ENCODE measurements at places on chromosomes 12 and 14.

DNA sequence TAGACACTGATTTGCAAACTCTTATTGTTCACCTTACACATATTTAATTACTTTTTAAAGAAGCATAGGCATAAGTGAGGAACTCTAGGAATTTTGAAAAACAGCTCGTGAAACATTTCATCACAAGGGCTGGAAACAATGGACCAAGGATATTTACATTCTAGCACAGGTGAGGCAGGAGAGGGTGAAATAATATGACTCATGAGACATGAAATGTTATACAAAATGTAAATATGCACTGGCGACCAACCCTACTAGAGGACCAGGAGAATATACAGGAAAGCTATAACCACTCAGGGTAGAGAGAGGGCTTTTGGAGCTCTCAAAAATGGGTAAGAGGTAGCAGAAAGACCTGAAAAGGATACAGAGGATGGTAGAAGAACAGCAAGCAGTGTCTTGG lies 115.3 kb downstream of the PTGER2 start:
- no peak for DNase-seq

DNA sequence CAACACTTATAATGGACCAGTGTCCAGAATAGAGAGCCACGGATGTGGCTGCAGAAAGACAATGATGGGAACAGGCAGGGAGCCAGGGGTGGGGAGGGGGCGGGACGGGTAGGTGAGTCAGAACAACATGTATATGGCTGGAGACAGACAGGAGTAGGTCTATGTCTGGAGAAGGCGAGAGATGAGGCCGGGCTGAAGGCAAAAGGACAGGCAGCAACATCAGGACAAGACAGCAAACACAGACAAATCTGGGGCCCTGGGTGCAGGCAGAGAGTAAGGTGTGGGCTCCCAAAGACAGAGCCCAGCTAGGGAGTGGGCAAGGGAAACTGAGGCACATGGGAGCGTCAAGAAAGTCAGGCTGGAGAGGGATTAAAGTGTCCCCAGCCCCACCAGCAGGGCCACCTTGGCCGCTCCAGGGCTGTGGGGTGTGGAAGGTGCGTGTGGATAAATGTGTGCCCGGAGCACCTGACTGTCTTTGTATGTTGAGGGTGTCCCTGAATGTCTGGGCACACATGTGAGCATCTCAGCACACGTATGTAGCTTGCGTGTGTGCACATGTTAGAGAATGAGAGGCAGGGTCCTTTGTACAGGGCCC lies 44.1 kb downstream of the FAM222A start:
- no peak for DNase-seq

DNA sequence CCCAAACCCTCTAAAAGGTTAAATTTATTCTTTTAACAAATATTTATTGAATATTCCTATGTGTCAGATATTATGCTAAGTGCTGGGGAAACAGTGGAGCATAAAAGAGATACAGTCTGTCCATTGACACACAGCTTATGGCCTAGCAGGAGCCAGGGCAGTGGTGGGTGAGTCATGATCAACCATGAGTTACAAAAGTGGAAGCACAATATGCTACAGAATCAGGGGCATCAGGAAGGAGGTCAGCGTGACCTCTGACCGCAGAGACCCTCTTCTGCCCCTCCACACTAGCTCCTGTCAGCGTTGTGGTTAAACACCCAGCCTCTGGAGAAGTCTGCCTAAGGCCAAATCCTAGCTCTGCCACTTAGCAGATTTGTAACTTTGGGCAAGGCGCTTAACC lies 4.7 kb upstream of the PPP1R1A start:
- no peak for DNase-seq

DNA sequence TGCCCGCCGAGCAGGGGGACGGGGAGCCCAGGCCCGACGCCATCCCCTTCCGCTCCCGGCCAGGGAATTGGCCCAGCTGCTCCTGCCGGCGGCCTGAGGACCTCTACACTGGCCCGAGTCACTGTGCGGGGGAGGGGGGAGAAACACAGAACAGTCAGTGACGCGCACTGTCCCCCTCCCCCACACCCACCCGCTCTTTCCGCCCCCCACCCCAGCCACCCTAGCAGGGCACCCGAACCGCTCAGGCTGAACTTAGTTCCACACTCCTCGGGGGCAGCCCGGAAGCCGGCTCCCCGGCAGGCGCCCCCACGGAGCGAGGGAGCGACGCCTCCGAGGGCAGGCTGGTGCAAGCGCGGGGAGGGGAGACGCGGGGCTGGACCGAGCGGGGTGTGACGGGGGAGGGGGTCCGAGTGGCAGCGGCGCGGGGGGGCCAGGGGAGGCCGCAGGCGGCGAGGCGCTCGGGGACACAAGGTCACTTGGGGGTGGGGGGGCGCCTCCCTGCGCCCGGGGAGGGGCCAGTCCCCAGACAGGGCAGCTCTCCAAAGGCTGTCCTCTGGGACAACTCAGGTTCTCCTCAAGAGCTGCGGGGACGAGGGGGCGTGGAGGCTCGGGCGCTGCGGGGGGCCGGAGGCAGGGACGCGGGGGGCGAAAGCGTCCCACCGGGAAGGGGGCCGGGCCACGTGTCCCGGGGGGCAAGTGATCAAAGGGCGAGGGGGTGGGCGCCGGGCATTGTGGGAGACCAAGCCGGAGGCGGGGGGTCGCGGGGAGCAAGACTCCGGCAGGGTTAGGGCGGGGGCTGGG lies 648 bp downstream of the CHD4 start:
- DNase-seq, result peak; percentile 4

- DNase-seq, result no peak
Measured at GRCh38 chr14:96187216-96188031, 17.2 kb upstream of the BDKRB2 start.

GRCh38 chr14:37988472-37988871 lies 219.2 kb upstream of the SSTR1 start:
- no peak for DNase-seq

DNA sequence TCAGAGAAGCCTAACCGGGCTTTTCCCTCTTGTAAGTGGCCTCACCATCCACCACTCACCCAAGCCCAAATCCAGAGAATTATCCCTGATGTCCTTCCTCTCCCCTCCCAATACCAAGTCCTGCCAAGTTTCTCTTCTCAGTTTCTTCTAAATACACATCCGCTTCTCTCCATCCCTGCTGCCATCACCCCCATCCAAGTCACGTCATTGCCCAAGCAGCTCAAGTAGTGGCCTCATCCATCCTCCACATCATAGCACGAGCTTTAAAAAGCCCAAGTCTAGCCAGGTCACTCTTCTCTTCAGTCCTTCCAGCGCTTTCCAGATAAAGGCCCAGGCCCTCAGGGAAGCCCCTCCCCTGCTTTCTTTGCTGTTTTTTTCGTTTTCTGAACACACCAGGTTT lies 25.4 kb downstream of the IL31 start:
- DNase-seq, result no peak

DNA sequence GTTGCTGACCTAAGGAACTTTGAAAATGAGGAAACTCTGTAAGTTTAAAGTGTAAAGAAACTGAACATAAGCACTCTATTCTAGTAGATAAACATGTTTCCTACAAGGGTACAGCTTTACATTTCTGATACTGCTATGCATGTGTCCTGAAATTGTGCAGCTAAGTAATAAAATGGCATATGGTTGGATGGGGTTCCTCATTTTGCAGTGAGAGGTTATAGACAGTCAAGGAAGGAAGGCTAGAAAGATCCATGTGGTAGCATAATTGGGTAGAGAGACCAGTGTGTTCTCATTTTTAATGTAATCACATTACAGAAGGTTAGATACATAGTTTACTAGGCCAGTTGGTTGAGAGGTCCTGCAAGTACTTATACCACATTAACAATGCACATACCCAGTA lies 477.0 kb downstream of the TMEM121 start:
- no peak for DNase-seq

- DNase-seq, result no peak
Measured at GRCh38 chr12:58361056-58361455, 419.7 kb downstream of the ATP23 start.

DNA sequence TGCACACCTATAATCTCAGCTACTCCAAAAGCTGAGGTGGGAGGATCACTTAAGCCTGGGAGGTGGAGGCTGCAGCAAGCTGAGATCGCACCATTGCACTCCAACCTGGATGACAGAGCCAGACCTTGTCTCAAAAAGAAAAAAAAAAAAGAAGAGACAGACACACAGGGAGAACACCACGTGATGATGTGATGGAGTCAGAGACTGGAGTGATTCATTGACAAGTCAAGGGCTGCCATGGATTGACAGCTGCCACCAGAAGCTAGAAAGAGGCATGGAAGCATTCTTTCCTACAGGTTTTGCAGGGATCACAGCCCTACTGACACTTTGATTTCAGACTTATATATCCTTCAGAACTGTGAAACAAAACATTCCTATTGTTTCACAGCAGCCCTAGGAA lies 3.5 kb upstream of the HCFC2 start:
- no peak for DNase-seq

DNA sequence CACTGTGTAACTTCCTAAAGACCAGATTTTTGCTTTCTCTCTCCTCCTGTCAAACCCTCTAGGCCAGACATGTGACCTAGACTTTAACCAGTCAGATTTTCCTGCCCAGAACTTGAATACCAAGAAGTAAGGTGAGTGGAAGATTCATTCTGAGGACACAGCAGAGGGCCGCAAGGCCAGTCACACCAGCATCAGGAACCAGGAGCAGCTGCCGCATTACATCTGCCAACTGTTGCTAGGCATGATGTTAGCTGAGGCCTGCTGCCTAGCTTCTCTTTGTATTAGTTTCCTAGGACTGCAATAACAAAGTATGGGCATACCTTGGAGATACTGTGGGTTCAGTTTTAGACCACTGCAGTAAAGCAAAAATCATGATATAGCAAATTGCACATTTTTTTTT lies 101.9 kb upstream of the BMP4 start:
- no peak for DNase-seq

DNA sequence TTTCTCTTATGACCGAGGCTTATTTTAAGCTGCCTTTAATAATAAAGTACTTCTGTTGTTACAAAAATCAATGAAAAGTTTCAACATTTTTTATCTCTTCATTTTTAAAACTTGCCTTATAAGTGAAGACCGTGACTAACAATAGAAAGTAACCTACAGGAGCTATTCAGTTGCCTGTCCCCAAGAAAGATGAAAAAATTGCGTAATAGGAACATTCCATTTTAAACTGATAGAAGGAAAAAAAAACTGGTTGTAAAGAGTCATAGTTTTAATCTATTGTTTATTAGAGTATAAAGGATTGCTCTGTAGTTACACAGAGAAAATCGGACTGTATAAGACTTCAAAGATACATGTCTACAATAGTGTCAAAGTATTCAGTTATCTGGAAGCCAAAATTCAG lies 83.3 kb downstream of the DAAM1 start:
- no peak for DNase-seq

DNA sequence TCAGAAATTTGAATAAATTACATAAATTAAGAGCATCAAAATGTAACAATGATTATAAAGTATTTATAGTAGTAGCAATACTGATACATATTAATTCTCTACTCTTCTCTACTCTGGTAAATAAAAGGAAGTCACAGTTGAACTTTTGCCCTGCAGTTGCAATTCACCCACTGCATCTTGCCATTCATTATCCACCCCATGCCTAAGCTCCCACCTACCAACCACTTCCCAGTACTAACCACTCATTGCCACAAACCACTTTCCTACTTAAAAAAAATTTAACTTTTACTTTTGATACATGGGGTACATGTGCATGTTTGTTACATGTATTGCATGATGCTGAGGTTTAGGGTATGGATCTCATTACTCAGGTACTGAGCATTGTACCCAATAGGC lies 174.0 kb downstream of the RASSF9 start:
- DNase-seq, result no peak

DNA sequence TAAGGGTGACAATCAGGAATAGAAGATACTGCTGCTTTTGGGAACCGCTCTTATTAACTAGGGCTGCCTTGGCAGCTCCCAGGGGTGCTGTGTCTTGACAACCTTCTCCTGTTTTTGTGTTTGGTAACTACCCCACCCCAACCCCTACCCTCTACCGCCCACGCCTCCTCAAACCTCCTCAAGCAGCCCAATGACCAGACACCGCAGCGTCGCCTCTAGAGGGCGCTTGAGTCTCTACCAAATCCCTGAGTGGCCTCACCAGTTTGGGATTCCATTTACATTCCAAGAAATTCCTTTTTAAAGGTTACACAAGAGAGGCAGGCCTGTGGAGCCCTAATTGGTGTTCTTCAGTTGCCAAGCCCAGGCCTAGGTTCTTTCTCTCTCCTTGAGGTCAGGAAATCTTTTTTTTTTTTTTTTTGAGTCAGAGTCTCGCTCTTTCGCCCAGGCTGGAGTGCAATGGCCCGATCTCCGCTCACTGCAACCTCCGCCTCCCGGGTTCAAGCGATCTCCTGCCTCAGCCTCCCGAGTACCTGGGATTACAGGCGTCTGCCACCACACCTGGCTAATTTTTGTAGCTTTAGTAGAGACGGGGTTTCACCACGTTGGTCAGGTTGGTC lies 72.4 kb upstream of the USP44 start:
- no peak for DNase-seq

GRCh38 chr14:65627315-65627714 lies 214.8 kb downstream of the FUT8 start:
- no peak for DNase-seq

DNA sequence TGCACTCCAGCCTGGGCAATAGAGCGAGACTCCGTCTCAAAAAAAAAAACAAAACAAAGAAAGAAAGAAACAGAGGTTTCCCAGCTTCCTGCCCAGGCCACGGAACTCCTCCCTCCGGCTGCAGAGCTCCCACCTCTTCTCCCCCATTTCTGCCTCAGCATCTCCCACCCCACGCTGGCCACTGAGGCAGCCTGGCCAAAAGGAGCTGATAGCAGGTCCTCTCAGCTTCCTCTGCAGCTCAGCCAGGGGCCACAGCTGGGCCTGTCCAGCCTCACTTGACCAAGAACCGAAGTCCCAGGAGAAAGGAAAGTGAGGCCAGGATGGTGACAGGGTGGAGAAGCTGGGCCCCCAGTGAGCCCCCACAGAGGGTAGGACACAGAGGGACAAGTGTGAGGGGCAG lies 33.4 kb upstream of the CD9 start:
- no peak for DNase-seq

- no peak for DNase-seq
Measured at GRCh38 chr12:113260127-113260526, 38.9 kb downstream of the TPCN1 start.

GRCh38 chr14:64550621-64551333 lies 1.0 kb downstream of the PPP1R36 start:
- no peak for DNase-seq

GRCh38 chr14:104130974-104131651 lies 7.3 kb upstream of the KIF26A start:
- no peak for DNase-seq

DNA sequence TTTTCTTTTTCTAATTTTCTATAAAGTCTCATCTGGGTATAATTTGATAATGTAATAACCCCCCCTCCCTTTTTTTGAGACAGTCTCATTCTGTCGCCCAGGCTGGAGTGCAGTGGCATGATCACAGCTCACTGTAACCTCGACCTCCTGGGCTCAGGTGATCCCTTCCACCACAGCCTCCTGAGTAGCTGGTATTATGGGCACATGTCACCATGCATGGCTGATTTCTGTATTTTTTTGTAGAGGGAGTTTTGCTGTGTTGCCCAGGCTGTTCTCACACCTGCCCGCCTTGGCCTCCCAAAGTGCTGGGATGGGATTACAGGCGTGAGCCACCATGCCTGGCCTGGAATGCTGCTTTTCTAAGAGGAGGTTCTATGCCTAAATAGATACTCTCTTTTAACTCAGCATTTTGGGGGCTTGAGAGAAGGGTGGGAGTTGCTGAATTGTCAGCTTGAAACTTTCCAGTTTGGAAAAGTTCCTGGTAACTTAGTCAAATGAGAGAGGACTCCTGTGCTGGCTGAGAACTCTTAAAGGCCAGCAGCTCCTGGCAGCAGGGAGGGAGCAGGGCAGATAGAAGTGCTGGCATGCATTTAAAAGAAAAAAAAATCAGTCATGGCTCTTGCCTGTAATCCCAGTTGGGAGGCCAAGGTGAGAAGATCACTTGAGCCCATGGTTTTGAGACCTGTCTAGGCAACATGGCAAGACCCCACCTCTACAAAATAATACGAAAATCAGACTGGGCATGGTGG lies 13.0 kb downstream of the NUDT4 start:
- DNase-seq, result no peak
